ENCODE measurements at places on chromosomes 5 and 9.

- no peak for DNase-seq
Measured at GRCh38 chr9:131446276-131446675, 52.4 kb downstream of the PRRC2B start.

- DNase-seq: no peak
Measured at GRCh38 chr9:136091582-136092352, 3.3 kb downstream of the NACC2 start.

GRCh38 chr9:130117376-130117775, 54.8 kb upstream of the NCS1 start:
- no peak for DNase-seq

DNA sequence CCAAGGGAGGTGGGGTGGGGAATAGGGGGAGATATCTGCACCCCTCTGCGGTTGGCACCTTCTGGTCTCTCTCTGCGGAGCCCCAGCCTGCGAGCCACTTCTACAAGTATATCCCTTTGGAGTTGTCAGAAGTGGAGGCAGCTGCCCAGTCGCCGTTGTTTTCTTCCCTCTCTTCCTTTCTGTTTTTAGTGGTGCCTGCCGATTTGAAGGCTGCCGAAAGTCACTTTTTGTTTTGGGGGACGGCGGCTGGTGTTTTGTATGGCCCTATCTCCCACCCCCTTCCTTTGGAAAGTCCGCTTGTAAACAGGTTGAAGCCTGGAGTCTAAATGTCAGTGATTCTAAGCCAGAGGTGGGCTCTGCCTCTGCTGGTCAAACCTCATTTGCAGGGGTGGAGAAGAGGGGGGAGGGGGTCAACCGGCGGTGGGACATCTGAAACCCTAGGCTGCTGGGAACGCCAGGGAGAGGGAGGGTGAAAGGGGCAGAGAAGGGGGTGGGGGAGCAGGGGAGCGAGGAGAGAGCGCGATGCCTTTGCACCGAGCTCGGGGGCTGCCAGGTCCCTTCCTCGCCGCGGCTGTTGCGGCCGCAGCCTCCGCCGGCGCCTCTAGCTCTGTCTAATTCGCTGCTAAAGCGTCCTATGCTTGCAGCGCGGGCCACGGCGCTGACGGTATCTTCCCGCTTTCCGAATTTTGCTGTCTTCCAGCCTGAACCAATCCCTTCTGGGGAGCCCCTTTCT, at the start of gene FGF10:
Gene FGF10, minus strand, starts transcription at position 331 of the 733 bp plus-strand sequence. CDS start 738 bp downstream, outside the sequence.
- DNase-seq: no peak
